ENCODE measurements at places on chromosomes 2 and 18.

DNA sequence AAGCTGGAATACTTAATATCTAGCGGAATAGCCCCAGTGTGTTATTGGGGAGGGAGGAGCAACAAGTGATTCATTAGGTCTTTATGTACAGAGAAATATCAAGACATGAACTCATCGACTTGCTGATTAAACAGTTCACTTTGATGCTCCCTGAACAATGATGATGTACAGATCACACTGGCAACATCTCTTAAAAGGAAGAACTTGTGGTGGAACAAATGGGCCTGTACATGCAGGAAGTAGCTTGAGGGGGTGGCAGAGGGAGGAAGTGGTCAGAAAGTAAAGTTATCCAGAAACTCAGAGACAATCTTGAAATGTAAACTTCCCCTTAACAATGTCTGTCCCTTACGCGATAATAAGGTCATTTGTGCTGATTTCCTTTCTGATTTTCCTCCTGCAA lies 90.5 kb downstream of the NXPH2 start:
- DNase-seq: no peak

DNA sequence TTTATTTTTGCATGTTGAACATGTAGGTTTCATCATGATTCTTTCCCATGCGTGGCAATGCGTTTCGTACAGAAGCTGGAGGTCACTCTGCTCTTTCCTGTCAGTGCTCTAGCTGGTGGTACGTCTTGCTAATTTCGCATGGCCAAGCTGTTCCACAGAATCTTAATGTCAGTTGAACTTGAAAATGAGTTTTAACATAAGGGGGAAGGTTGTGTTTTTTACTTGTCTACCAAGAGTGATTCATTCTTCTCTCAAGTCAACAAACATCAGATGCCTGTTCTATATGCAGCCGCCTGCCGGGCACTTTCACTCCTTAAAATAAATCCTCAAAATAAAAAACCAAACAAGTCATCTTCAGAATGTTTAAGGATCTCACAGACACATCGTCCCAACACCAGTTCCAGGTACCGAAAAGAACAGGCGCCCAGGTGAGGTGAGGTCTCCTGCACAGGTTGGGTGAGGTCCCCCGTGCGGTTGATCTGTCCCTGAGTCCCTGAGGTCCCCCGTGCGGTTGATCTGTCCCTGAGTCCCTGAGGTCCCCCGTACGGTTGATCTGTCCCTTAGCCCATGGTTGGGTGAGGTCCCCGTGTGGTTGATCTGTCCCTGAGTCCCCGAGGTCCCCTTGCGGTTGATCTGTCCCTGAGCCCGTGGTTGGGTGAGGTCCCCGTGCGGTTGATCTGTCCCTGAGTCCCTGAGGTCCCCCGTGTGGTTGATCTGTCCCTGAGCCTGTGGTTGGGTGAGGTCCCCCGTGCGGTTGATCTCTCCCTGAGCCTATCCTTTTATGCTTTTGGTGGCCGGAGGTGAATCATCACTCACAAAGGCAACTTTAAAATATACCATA lies 57.0 kb upstream of the KCNG2 start:
- DNase-seq: no peak

- DNase-seq: no peak
Observed at GRCh38 chr2:216133397-216133796, 24.2 kb downstream of the XRCC5 start.

- DNase-seq: no peak
Observed at GRCh38 chr2:220835583-220835982, 736.5 kb downstream of the EPHA4 start.

- peak; percentile 40 for DNase-seq
Observed at GRCh38 chr2:227717687-227718567, at the start of gene SLC19A3. Gene SLC19A3, minus strand, starts transcription at chr2:227718028. Its CDS starts 15,710 bp downstream, at chr2:227702318.

GRCh38 chr2:235170536-235171521 lies 219.0 kb downstream of the SH3BP4 start:
- peak; percentile 56 for DNase-seq

- DNase-seq: no peak
Observed at GRCh38 chr18:23970161-23971096, 44.1 kb upstream of the TTC39C start.

Measured in kidney glomerular epithelial cell (primary cell).